ENCODE measurements at places on chromosomes 2 and 18.

- no peak for DNase-seq
- no peaks in the 10 kb centered on the region for H3K4me1 ChIP-seq
- peaks cover 9% of the 10 kb centered on the region for H3K27me3 ChIP-seq
- no peak overlapping the region for H3K4me3 ChIP-seq
- H3K36me3 ChIP-seq: no peaks in the 10 kb centered on the region
These were observed 22.3 kb upstream of the GPC1 start for GRCh38 chr2:240412975-240413812.

- H3K36me3 ChIP-seq: no peaks in the 10 kb centered on the region
- H3K4me1 ChIP-seq: no peaks in the 10 kb centered on the region
- H3K27me3 ChIP-seq: no peaks in the 10 kb centered on the region
- no peak for DNase-seq
- H3K4me3 ChIP-seq: no peak overlapping the region
These were observed 150.4 kb downstream of the PTH2R start for GRCh38 chr2:208556983-208557484.

DNA sequence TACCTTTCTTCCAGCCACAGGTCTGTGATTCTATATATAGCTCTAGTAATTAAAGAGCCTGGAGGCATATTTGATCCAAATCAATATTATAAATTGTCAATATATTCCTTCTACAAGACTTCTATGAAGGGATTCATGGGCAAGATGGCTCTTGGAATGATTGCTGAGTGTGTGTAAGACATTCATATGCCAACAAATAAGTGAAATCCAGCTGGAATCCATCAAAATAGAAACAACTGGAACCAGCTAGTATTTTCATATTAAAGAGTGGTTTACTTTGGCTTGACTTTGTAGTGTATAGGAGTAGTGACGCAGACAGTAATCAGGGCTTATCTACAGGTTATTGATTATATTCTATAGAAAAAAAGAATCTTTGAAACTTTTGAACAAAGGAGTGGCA, 83.4 kb downstream of the CALCRL start:
- no peak overlapping the region for H3K27ac ChIP-seq
- H3K4me1 ChIP-seq: no peaks in the 10 kb centered on the region
- DNase-seq: no peak
- H3K36me3 ChIP-seq: no peaks in the 10 kb centered on the region
- H3K4me3 ChIP-seq: no peak overlapping the region

- peaks cover 23% of the 10 kb centered on the region for H3K36me3 ChIP-seq
- H3K4me3 ChIP-seq: no peak overlapping the region
- H3K27me3 ChIP-seq: no peaks in the 10 kb centered on the region
- peaks cover 11% of the 10 kb centered on the region for H3K4me1 ChIP-seq
- H3K27ac ChIP-seq: no peak overlapping the region
These were observed 41.5 kb downstream of the BIN1 start for GRCh38 chr2:127065299-127065939.

DNA sequence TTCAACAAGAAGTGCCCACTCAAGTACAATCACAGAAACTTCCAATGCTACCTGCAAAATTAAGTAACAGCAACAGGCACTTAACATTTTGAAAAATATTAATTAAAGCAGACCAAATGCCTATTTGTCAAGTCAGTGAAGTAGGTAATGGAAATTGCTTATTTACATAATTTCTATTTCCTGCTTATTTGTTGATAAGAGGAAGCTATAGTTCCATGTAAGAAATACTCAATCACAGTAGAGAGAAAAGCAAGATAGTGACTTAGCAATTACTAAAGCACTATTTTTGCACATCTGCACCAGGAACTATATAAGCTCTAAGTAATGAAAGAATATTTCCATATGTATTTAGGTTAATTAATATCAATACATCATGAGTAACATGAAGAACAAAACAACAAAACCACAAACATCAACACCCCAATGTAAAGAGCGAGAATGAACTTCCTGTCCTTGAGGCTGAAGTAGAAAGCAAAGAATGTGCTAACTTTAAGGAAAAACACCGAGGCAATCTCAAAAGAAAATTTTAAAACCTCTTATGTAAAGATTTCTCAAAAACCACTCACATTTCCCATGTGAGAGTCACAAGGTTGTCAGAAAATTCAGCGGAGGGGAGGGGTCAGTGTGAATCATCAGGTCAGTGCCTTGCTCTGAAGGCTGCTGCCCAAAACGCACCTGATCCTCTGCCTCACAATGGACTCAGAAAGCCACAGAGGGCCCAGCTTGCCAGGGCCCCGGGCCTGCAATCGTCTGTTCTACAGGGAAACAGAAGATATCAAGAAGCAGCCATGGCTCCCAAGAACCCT, 12.5 kb downstream of the NPC1 start:
- H3K4me3 ChIP-seq: no peak overlapping the region
- peak overlapping the region; percentile 75 for H3K27ac ChIP-seq

DNA sequence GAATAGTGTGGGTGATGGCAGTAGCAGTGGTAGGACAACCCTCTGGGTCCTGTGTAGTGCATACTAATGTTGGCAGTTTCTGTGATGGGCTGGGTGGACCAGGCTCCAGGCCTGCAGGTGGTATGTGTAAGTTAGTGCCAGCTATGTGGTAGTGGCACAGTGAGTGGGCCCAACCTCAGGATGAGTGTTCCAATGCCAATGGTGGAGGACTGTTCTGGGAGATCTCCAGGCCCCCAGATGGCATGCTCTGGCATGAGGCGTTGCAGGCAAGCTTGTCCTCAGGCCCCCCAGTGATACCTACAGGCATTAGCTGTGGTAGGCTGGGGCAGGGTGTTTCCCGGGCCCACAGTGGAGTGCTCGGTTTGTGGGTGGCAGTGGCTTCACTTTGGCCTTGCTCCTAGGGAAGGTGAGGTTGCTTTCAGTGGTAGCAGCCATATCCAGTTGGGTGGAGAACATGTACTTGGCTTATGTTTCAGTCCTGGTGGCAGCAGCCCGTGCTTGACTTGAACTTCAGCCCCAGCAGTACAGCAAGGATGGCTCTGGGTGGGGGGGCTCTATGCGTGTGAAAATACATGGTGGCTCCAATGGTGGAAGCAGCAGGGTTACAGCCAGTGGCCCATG, 32.4 kb downstream of the TEX51 start:
- no peak overlapping the region for H3K4me3 ChIP-seq
- no peaks in the 10 kb centered on the region for H3K4me1 ChIP-seq
- no peak overlapping the region for H3K27ac ChIP-seq
- H3K36me3 ChIP-seq: no peaks in the 10 kb centered on the region

DNA sequence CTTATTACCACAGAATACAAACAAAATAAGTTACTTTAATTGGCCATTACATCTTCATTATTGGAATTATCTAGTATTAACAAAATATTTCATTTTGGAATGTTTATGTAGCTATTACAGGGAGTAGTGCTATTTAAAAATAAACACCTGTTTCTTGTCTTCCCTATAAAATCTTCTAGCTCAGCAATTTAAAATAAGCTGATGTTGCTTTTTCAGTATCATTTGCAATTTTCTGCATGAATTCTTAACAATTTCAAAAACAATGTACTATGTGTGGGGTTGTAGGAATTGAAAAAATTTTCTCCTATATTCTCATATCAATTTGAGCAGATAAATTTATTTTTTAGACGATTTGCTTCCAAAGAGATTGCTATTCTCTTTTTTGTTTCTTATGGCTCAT, 1251.3 kb upstream of the CRIM1 start:
- H3K27ac ChIP-seq: no peak overlapping the region
- H3K4me1 ChIP-seq: no peaks in the 10 kb centered on the region
- H3K36me3 ChIP-seq: no peaks in the 10 kb centered on the region
- H3K4me3 ChIP-seq: no peak overlapping the region
- no peaks in the 10 kb centered on the region for H3K27me3 ChIP-seq
- DNase-seq: no peak

DNA sequence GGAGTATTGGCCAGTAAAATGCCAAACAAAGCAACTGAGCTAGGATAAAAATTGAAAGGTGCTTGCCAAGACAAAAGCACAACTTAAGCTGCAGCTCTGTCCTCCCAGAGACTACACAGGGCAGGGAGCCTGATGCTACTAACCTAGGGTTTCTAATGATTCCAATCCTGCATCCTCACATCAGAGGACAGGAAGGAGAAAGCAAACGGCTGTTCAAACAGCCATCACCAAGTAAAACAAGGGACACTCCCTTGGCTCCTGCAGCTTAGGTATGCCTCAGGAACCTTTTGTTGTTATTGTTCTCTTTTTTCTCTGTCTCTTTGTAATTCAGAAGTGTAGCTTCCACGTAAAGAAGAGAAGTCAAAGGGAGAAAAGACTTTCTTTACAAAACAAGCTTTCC, 99.5 kb downstream of the TCF4 start:
- H3K4me3 ChIP-seq: no peak overlapping the region
- H3K4me1 ChIP-seq: peaks cover 13% of the 10 kb centered on the region
- DNase-seq: no peak
- no peaks in the 10 kb centered on the region for H3K36me3 ChIP-seq
- H3K27ac ChIP-seq: peak overlapping the region; percentile 4

GRCh38 chr18:68121826-68122225, 593.1 kb downstream of the TMX3 start:
- no peaks in the 10 kb centered on the region for H3K27me3 ChIP-seq
- H3K4me1 ChIP-seq: no peaks in the 10 kb centered on the region
- no peak for DNase-seq
- no peak overlapping the region for H3K4me3 ChIP-seq

DNA sequence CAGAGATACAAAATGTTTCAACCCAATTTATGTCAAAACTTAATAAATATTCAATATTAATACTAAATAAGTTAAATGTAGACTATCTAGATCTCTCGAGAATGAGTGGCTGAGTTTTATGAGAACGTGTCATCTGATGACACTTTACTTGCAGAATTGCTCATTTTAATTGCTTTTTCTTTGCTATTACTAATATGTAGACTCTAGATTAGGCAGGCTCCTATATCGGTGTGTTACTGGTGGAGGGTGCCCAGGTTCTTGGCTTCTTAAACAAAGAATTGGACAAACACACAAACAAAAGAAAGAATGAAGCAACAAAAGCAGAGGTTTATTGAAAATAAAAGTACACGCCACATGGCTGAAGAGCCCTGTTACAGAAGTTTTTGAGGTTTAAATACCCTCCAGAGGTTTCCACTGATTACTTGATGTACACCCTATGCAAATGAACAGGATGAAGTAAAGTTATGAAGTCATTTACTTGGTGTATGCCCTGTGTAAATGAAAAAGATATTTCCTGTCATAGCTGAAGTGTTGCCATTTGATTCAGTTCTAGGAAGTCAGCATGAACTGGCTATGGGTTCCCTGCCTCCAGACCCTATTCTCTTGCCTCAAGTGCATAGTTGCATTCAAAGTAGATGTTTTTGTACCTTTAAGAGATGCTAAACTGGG, 122.9 kb upstream of the ITGA4 start:
- no peaks in the 10 kb centered on the region for H3K27me3 ChIP-seq
- DNase-seq: no peak
- H3K4me3 ChIP-seq: peak overlapping the region; percentile 14
- peak overlapping the region; percentile 35 for H3K27ac ChIP-seq

- H3K27ac ChIP-seq: no peak overlapping the region
- H3K36me3 ChIP-seq: no peaks in the 10 kb centered on the region
- peak overlapping the region; percentile 86 for H3K4me3 ChIP-seq
- H3K4me1 ChIP-seq: peaks cover 21% of the 10 kb centered on the region
- peaks cover 8% of the 10 kb centered on the region for H3K27me3 ChIP-seq
These were observed 1.2 kb downstream of the RTKN start for GRCh38 chr2:74440378-74441169.

DNA sequence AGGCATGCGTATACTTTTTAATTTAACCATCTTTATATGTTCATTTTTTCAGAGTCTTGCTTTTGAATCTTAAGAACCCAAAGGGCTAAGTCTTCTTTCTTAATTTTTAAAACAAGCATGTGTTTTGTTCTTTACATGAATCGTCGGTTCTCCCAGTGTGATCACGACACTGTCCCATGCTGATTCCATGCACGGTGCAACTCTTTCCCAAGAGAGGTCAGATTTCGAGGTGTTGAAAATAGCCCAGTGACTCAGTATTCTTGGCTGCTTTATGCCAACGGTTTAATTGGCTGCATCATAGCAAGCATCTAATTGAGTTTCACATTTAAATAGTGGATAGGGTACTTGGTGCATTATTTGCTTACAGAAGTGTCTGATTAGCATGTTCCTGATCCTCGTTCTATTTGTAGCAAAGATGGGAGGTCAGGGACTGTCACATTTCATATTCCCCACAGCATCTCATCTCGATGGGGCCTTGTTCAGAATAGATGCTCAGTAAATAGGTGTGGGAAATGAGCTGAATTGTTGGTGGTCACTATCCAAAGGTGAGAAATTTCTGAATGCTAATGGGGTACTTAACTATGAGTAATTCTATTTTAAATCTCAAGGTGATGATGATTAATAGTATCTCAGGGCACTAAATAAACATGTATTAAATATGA, 2.8 kb downstream of the NPAS2 start:
- H3K27me3 ChIP-seq: peaks cover 19% of the 10 kb centered on the region
- H3K4me1 ChIP-seq: peaks cover 3% of the 10 kb centered on the region
- DNase-seq: no peak
- H3K27ac ChIP-seq: no peak overlapping the region

DNA sequence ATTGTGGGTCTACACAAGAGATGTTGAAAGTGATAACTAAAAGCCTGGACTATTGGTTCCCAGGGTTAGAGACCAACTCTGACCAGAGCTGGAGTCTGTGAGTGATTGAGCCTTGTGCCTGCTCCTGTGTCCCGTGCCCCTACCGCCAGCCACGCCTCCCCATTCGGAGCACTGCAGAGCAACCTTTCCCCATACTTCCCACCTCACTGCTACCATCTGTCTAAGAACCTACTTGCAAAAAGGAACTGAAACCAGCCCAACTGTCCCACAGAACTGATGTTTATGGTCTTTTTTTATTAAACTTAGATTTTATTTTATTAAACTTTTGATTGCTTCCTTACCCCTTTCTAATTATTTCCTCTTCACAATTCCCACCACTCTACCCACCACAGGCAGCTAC, 300.3 kb upstream of the MGAT5 start:
- H3K4me1 ChIP-seq: peaks cover 54% of the 10 kb centered on the region
- peak; percentile 27 for DNase-seq
- H3K36me3 ChIP-seq: no peaks in the 10 kb centered on the region
- peak overlapping the region; percentile 10 for H3K27ac ChIP-seq
- peak overlapping the region; percentile 45 for H3K4me3 ChIP-seq

DNA sequence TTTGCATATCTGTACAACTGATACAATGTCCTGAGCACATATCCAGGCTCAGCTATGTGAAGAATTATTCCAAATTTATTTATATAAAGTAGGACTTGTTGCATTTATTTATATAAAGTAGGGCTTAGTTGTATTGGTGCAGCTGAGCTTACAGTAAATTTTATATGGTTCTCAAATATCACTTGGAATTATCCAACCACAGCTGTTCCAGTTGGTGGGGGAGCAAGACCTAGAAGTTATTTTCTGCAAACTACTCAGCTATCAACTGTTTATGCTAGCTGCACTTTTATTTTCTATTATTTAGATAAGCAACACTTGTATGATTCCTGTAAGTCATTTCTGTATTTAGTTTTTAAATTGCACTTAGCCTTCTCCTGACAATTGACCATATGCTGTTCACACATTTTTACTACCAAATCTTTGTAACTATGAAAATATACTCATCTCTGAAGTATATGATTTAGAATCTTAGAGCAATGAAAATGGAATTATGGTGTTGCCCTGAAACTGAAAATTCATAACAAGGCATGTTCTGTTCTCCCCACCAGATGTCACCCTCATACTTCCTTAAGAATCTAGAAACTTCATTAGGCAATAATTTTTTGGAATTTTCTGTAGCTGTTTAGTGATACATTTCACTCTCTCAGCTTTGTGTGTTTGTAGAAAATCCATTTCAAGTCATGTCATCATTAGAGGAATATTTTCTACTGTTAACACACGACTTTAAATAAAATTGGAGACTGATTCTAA, 157.0 kb upstream of the CBLN2 start:
- H3K4me1 ChIP-seq: no peaks in the 10 kb centered on the region
- no peak overlapping the region for H3K4me3 ChIP-seq
- no peak for DNase-seq
- H3K36me3 ChIP-seq: no peaks in the 10 kb centered on the region
- no peaks in the 10 kb centered on the region for H3K27me3 ChIP-seq
